Bronchial epithelial cell (primary cell): ENCODE measurements at places on chromosomes 2 and 18. TPM values are rescaled to one million over a fixed set of nuclear protein-coding genes. Genes with fewer than 3 reads are reported as not detected.

The MYO5B gene
- total RNA-seq: 31.3 and 66.8 TPM in 2 replicates

The TMEM185B gene
- 20.8 and 21.5 TPM in 2 replicates for total RNA-seq

The MAP3K19 gene
- not detected in 2 replicates for total RNA-seq

The NCK2 gene
- total RNA-seq: 90.0 and 99.3 TPM in 2 replicates

The GALR1 gene
- total RNA-seq: not detected in 2 replicates

The CUL3 gene
- 53.7 and 91.9 TPM in 2 replicates for total RNA-seq

The WNT6 gene
- total RNA-seq: not detected in 2 replicates

The CERKL gene
- not detected in 2 replicates for total RNA-seq

The GCG gene
- total RNA-seq: not detected in 2 replicates

The TMEM163 gene
- not detected in 2 replicates for total RNA-seq

The TNFRSF11A gene
- under 0.01 and 1.2 TPM in 2 replicates for total RNA-seq

The NEMP2 gene
- total RNA-seq: 1.8 and 1.9 TPM in 2 replicates

The OTOS gene
- total RNA-seq: not detected in 2 replicates

The UGT1A4 gene
- 0.26 and 2.9 TPM in 2 replicates for total RNA-seq

The KLHL41 gene
- total RNA-seq: under 0.01 TPM in 1 of 2 replicates, not detected in the other

The ADRA2B gene
- not detected in 2 replicates for total RNA-seq

The POTEC gene
- total RNA-seq: under 0.01 TPM in 1 of 2 replicates, not detected in the other

The TOGARAM2 gene
- under 0.01 TPM in 1 of 2 replicates, not detected in the other for total RNA-seq

The CKAP2L gene
- 0.13 and 0.26 TPM in 2 replicates for total RNA-seq

The RETSAT gene
- total RNA-seq: 79.2 and 95.4 TPM in 2 replicates

The GAD1 gene
- total RNA-seq: 1.3 and 1.7 TPM in 2 replicates

The OTX1 gene
- total RNA-seq: 0.79 and 1.5 TPM in 2 replicates

The HOXD8 gene
- total RNA-seq: not detected in 2 replicates

The MTLN gene
- total RNA-seq: 43.7 and 99.5 TPM in 2 replicates

The PTRHD1 gene
- 11.8 and 13.8 TPM in 2 replicates for total RNA-seq

The CCT7 gene
- 260 and 362 TPM in 2 replicates for total RNA-seq

The NXPH2 gene
- not detected in 2 replicates for total RNA-seq

The RFTN2 gene
- total RNA-seq: under 0.01 and 0.13 TPM in 2 replicates

The GALNT13 gene
- total RNA-seq: 0.26 and 1.3 TPM in 2 replicates

The ITPRIPL1 gene
- total RNA-seq: 1.6 and 2.6 TPM in 2 replicates

The TMEM178A gene
- total RNA-seq: 0.26 and 0.51 TPM in 2 replicates

The CTNNA2 gene
- not detected in 2 replicates for total RNA-seq

The TTC31 gene
- 5.8 and 6.8 TPM in 2 replicates for total RNA-seq

The CD8B2 gene
- not detected in 2 replicates for total RNA-seq

The EVX2 gene
- total RNA-seq: not detected in 2 replicates

The TFCP2L1 gene
- total RNA-seq: 5.5 and 10.6 TPM in 2 replicates

The MPP4 gene
- total RNA-seq: 0.13 TPM in 1 of 2 replicates, not detected in the other

The DPP10 gene
- total RNA-seq: under 0.01 and 0.26 TPM in 2 replicates

The NMUR1 gene
- total RNA-seq: not detected in 2 replicates

The TXNDC2 gene
- under 0.01 TPM in 1 of 2 replicates, not detected in the other for total RNA-seq

The TAF4B gene
- total RNA-seq: 2.3 and 6.6 TPM in 2 replicates

The RIT2 gene
- total RNA-seq: not detected in 2 replicates

The KCNS3 gene
- total RNA-seq: 3.7 and 6.8 TPM in 2 replicates

The ST8SIA5 gene
- total RNA-seq: 0.13 TPM in 1 of 2 replicates, not detected in the other

The SERPINB5 gene
- 440 and 513 TPM in 2 replicates for total RNA-seq

The NT5C1B gene
- not detected in 2 replicates for total RNA-seq

The STON1 gene
- total RNA-seq: 0.26 and 0.79 TPM in 2 replicates

The FAM237A gene
- total RNA-seq: not detected in 2 replicates

The CD207 gene
- not detected in 2 replicates for total RNA-seq

The MALL gene
- total RNA-seq: 33.7 and 87.8 TPM in 2 replicates

The C2orf76 gene
- 4.7 and 12.3 TPM in 2 replicates for total RNA-seq

The ASB18 gene
- 0.38 TPM in 1 of 2 replicates, not detected in the other for total RNA-seq

The GKN1 gene
- not detected in 2 replicates for total RNA-seq

The NYAP2 gene
- total RNA-seq: not detected in 2 replicates

The NGEF gene
- 0.53 and 6.1 TPM in 2 replicates for total RNA-seq

The OXER1 gene
- not detected in 2 replicates for total RNA-seq

The TLX2 gene
- not detected in 2 replicates for total RNA-seq
